ENCODE measurements at places on chromosomes 3 and 15. TPM values are rescaled to one million over a fixed set of nuclear protein-coding genes. Genes with fewer than 3 reads are reported as not detected.
A peak's percentile ranks its signal among the peaks of the same experiment; 100 is the strongest.

ISL2 gene
- 3.4 TPM for total RNA-seq

DNA sequence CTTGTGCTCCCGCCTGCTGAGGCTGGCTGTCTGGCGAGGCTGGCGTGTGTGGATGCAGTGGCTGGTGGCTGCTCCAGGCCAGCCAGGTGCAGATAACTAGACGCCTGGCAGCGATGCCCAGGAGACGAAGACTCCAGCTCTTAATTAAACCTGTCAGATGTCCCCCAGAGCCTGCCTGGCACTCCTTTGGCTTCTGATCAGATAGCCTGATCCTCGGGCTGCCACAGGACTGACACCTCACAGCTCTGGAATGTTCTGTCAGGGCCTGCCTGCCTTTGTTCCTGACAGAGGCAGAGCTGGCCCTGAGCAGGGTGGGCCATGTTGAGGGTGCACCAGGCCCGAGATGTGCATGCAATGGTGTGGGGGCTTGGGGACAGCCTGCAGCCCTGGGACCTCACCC, 36.5 kb downstream of the PLXNA1 start:
- DNase-seq, result peak; percentile 31

SLC26A6 gene
- 32.3 TPM for total RNA-seq

- no peak for DNase-seq
These were observed 36.5 kb downstream of the TGFBR2 start for GRCh38 chr3:30642849-30643361.

GRCh38 chr15:44598892-44599291, 61.9 kb downstream of the EIF3J start:
- no peak for DNase-seq

Data from RPMI7951 (cell line).